Neural progenitor cell (in vitro differentiated cells): ENCODE measurements at places on chromosomes 4 and X. TPM values are rescaled to one million over a fixed set of nuclear protein-coding genes. Genes with fewer than 3 reads are reported as not detected.

The PALLD gene
- total RNA-seq, result 64.8 and 85.7 TPM in 2 replicates

The TNIP3 gene
- not detected in 2 replicates for total RNA-seq

The EXOC1L gene
- not detected in 2 replicates for total RNA-seq

GRCh38 chr4:76744241-76744921, 153.6 kb downstream of the SOWAHB start:
- DNase-seq, result no peak
- H3K27me3 ChIP-seq, result no peaks in the 10 kb centered on the region
- no peak overlapping the region for H3K4me3 ChIP-seq
- H3K27ac ChIP-seq, result no peak overlapping the region
- no peaks in the 10 kb centered on the region for H3K36me3 ChIP-seq

DNA sequence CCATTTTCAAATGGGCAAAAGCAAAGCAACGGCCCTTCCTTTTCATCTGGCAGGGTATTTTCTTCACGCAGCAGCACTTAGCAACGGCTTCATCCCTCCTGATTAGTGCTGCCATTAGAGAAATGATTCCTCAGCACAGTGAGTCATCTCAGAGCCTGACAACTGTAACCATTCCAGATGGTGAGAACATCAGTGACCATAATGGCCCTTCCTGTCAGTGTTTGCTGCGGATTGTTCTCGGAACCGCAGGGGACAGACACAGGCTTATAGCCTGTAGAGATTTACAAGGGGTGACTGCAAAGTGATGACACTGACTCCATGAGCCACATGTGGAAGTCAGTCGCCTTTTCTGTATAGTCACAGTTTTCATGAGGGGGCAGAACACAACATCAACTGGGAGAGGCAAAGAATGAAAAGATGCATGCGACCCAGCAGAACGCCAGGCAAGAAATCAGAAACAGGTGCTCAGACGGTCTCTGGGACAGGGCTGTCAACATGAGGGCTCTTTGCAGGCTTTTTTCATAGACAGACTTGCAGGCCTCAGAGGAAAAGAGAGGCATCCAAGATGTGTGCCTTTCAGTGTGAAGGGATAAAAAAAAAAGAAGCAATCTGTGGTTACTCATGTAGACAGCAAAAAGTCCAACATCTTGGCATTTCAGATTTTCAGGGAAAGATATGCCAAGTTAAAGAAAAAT, 69.9 kb upstream of the FBXW7 start:
- peak; percentile 29 for DNase-seq
- no peak overlapping the region for H3K27ac ChIP-seq
- H3K36me3 ChIP-seq, result no peaks in the 10 kb centered on the region
- no peak overlapping the region for H3K4me3 ChIP-seq
- H3K4me1 ChIP-seq, result peaks cover 26% of the 10 kb centered on the region

DNA sequence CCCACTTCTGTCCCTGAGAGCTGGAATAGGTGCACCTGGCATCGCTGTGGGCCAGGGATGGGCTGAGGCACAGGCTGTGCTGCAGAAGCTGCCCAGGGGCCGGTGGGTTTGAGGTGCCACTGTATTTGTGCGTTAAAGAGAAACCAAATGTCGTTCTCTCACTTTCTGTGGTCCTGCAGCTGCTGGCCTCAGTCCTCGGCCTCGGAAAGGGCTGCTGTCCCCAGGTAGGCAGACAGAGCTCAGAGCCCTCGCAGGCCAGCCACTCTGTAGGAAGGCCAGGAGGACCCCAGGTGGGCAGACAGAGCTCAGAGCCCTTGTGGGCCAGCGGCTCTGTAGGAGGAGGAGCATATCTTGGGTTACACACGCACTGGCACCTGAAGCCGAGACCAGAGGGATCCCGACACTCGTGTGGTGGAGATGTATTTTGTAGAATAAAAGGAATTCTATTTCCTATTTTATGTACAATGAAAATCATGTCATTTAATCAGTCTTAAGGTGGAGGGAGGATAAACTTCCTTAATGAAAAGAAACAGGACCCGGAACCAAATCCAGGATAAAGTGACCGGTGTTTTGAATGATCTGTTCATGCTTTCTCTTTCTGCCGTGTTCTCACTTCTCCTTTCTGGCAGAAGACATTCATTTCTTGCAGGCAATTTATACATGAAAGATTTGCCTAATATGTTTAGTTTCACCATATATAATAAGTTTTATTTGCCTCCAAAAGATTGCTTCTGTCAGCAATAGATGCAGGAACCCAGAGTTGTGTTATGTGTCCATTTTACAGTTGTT, 54.4 kb upstream of the HGFAC start:
- DNase-seq, result no peak
- no peaks in the 10 kb centered on the region for H3K27me3 ChIP-seq
- H3K27ac ChIP-seq, result no peak overlapping the region
- peaks cover 63% of the 10 kb centered on the region for H3K4me1 ChIP-seq
- H3K36me3 ChIP-seq, result no peaks in the 10 kb centered on the region
- H3K4me3 ChIP-seq, result no peak overlapping the region

DNA sequence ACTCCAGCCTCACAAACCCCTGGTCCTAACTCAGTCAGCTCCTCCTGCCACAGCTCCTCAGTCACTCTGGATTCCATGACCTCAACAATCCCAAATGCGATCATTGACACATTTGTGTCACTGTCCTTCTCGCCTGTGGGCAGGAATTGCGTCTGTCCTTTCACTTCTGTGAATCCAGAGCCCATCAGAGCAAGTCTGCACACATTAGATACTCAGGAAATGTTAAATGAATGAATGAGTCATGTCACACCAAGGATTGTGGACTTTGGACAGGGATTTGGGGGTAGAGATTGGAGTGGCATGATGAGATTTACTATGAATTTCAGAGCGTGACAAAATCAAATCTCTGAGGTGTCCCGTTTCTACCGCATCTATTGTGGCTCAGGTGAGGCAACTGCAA, 11.8 kb upstream of the CLDN24 start:
- H3K27ac ChIP-seq, result no peak overlapping the region
- no peak for DNase-seq
- no peak overlapping the region for H3K4me3 ChIP-seq
- no peaks in the 10 kb centered on the region for H3K4me1 ChIP-seq

DNA sequence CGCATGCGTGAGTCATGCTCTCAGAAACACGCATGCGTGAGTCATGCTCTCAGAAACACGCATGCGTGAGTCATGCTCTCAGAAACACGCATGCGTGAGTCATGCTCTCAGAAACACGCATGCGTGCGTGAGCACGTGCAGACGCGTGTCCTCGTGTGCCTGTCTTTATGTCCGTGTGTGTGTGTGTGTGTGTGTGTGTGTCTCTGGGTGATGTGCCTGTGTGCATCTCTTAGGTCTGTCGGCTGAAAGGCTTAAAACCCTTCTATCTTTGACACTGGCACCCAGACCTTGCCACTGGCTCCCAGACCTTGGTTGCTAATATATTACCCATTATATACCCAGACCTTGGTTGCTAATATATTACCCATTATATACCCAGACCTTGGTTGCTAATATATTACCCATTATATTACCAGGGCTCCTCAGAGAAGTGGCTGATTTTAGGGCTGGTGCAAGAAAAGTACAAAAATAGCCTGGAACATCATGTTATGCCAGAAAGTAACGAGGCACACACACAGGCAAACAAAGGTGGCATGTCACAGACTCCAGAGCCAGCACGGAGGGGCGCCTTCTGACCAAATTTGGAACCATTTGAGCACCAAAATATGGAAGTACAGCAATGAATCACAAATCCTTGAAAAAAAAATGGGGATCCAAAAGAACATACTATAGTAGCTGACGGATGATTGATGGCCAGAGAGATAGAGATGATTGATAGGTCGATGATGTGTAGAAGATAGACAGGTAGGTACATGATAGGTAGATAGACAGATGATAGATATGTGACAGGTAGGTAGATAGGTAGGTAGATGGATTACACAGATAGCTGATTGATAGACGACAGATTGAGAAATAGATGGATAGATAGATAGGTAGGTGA, 19.2 kb upstream of the ADRA2C start:
- DNase-seq, result no peak
- peaks cover 59% of the 10 kb centered on the region for H3K27me3 ChIP-seq
- H3K4me1 ChIP-seq, result peaks cover 28% of the 10 kb centered on the region
- no peaks in the 10 kb centered on the region for H3K36me3 ChIP-seq
- H3K27ac ChIP-seq, result no peak overlapping the region

DNA sequence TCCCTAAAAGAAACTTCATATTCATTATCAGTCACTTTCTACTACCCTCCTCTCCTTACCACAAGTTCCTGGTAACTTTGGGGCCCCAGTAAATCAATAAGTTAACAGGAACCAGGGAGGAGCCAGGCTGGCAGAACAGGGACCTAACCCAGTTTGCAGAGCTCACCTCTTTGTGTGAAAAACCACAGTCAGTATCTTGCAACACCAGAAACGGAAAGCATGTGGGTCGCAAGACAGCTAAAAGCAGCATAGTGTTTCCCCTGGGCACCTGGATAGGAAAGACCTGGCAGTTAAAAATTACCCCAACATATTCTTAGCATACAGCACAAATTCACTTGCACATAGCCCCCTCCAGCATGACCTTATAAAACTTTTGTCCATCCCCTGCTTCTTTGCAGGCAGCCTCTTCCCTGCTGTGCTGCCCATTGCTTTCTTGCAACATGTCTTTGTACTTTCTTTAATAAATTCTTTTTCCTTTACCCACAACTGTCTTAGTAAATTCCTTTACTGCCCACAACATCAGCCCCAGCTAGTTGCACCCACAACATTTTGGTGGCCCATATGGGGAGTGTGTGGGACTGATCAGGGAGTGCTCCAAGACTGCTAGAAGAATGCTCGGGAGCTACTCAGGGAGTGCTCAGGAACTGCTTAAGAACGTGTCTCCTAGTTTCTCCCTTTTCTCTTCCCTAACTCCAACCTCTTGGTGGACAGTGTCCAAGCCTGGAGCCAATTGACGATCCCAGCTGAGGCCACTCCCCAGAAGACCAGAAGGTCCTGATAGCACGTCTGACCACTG, 83.4 kb downstream of the MSN start:
- no peak for DNase-seq
- H3K4me1 ChIP-seq, result no peaks in the 10 kb centered on the region
- no peaks in the 10 kb centered on the region for H3K27me3 ChIP-seq
- no peak overlapping the region for H3K27ac ChIP-seq

- no peaks in the 10 kb centered on the region for H3K36me3 ChIP-seq
- H3K4me1 ChIP-seq, result peaks cover 17% of the 10 kb centered on the region
- H3K27ac ChIP-seq, result no peak overlapping the region
- H3K27me3 ChIP-seq, result no peaks in the 10 kb centered on the region
- no peak for DNase-seq
Measured at GRCh38 chr4:156659570-156659969, 312.0 kb downstream of the PDGFC start.

GRCh38 chr4:182278729-182279128, 35.5 kb downstream of the TENM3 start:
- H3K4me1 ChIP-seq, result peaks cover 17% of the 10 kb centered on the region
- no peaks in the 10 kb centered on the region for H3K36me3 ChIP-seq
- no peak overlapping the region for H3K27ac ChIP-seq

- no peaks in the 10 kb centered on the region for H3K27me3 ChIP-seq
- peak overlapping the region; percentile 27 for H3K27ac ChIP-seq
- DNase-seq, result no peak
- peaks cover 6% of the 10 kb centered on the region for H3K36me3 ChIP-seq
- H3K4me1 ChIP-seq, result no peaks in the 10 kb centered on the region
Measured at GRCh38 chr4:150600812-150601445, 19.0 kb downstream of the MAB21L2 start.

GRCh38 chr4:127179256-127180087, 453.3 kb upstream of the INTU start:
- no peaks in the 10 kb centered on the region for H3K4me1 ChIP-seq
- no peaks in the 10 kb centered on the region for H3K36me3 ChIP-seq
- H3K27me3 ChIP-seq, result no peaks in the 10 kb centered on the region
